ENCODE measurements at places on chromosomes 1 and 21. TPM values are rescaled to one million over a fixed set of nuclear protein-coding genes. Genes with fewer than 3 reads are reported as not detected.

DNA sequence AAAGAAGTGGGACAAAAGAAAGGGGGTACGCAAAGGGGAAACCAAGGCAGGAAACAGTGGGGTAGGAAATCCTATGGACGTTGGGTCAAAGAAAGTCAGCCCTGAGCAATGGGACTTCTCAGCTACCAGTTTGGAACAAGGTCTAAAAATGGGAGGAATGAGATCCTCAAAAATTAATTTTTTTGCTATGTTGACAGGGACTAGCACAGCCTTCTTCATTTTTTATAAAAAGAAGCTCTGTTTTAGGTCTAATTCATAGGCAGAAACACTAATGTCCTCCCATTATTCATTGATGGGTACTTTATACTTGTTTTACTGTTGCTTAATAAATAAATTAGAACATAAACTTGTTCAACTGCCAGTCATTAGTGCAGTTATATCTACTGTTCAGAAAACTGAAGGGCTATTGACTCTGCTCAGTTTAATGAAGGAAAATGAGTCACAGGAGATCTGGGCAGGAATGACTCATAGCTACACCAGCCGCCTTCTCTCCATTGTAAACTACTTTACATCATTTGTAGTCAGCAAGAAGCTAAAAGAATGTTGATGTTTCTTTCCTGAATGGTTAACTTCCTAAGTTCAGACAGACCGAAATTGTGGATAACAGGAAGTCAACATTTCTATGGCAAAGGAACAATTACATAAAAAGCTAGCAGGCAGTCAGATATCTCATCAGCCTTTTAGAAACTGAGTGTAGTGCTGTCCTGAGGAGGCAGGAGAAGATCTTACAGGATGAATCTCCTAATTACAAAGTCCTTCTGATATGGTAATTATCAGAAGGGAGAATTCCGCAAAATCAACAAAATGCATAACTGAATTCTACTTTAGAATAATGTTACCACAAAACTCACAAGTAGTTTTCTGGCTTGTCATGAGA is 356.4 kb upstream of the PKN2 start:
- no peak for DNase-seq

GRCh38 chr1:198623752-198624647 is 14.8 kb upstream of the PTPRC start:
- DNase-seq = no peak

DNA sequence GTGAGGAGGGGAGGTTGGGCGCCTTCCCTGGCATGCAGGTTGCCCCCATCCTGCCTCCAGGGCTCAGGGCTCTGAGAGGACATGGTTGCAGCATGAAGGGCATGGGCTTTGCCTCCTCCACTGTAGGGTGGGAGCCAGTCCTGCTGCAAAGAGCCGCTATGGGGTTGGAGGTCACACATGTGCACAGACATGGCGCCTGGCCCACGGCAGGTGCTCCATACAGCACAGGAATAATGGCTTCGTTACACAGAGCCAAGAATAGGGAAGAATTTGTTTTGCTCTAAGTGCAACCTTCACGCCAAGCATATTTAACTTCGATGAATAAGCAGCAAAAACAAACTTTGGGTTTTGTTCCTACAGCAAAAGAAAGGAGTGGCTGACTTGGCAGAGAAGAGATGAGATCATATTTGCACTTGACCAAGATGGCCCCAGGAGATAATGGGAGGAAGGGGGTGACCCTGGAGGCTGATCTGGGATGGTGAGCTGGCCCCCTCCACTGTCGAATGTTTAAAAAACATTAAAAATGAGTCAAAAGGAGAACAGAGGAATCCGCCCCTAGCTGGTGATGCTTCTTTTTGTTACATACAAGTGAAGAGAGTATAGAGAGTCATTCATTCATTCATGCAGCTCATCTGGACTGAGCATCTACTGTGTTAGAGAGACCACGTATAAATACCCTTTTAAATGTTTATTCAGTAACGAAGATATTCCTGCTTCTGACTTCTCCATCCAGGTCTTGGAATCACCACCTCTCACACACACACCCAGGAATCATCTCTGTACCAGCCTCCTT is 12.4 kb upstream of the C2CD2 start:
- no peak for DNase-seq

- peak; percentile 85 for DNase-seq
Observed at GRCh38 chr1:159752135-159752580, 28.6 kb upstream of the DUSP23 start.

Gene INPP5B
- total RNA-seq = 12.9 TPM

Gene TNN
- total RNA-seq = 0.30 TPM

Measured in lower leg skin (tissue), 4 donors.